Heart left ventricle (tissue), 16 donors: ENCODE measurements at places on chromosomes 6 and 20.

GRCh38 chr6:33990061-33990541, 155.8 kb downstream of the GRM4 start:
- DNase-seq, result no peak

- no peak for DNase-seq
Observed at GRCh38 chr6:33107641-33108040, 31.9 kb downstream of the HLA-DPB1 start.

DNA sequence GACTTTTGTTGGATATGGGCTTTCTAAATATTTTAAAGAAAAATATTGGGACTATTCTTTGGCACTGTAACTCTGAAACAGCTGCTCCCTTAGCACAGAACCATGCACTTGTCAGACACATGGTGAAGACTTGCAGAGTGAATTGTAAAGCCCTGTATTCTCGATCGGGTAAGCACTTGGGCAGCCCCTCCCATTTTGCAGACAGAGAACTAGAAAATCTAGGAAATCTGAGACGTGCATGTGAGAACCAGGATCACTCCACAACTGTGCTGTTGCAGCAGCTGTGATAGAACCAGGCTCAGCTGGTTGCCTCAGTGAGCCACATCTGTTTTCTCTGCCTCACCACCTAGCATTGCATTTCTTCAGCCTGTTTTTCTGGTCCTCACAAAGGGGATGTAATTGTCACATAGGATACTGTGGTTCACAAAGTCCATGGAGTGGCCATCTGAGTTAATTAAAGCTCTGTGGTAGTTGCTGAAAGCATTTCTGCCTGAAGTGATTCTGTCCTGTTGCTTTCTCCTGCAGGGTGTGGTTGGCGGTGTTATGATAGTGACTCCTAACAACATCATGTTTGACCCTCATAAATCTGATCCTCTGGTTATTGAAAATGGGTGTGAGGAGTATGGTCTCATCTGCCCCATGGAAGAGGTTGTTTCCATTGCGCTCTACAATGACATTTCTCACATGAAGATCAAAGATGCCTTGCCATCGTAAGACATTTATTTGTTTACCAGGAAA, 71.8 kb upstream of the HINT3 start:
- DNase-seq, result no peak

GRCh38 chr20:36873498-36874189, 2.3 kb upstream of the TLDC2 start:
- no peak for DNase-seq

DNA sequence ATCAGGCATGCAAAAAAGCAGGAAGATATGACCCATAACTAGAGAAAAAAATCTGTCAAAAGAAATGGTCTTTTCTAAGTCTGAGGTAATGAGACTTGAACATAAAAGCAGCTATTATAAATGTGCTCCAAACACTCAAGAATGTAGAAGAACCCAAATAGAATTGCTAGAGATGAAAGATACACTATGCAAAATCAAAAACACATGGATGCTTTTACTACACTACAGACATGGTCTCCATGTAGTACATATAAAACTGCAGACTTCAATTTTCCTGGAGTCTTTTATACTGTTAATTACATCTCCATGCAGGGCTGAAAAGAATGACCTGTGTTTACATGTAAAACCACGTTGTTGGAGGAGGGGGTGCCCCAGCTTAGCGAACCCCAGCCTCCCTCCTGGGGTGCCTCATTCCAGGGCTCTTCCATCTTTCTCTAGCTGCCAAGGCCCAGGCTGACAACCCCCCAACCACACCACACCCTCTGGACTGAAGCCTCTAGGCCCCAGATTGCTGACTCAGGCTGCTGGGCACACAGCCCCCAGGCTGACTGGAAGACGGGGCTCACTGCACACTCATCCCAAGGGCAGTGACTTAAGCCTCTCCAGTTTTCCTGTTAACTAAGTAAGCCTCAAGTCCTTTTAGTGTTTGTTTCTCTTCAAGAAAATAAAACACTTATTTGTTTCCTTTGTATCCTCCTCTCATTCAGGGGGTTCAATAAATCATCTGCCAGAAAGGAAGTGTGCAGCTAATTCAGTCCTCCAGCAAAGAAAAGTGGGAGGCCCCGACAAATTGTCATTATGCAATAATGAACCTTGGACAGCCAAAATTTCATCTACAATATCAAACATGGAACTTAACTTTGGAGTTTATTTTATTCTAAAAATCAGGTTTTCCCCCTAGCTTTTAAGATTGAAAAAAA, 26.0 kb upstream of the PLAGL1 start:
- DNase-seq, result no peak

DNA sequence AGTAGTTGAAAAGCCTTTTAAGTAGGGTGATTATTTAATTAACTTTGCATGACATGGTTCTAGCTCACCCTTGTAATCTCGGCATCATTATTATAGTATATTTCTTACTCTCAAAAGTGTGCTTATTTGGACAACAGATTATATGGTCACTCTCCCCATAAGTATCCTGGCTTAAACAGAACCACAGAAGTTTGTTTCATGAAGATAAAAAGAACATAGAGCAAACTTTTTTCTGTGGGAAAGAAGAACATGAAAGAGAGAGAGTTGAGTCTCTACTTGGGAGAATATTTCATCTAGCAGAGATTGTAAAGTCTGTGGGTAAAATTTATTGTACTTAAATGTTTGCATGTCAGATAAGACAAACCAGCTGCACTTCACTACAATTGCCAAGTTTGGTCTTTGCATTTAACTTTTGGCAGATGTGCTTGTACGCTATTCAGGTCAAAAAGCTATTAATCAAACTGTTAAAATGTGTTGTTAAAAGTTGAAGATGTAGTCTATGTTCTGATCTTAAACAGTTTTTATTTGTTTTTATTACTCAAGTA, 33.4 kb upstream of the PRIM2 start:
- no peak for DNase-seq

GRCh38 chr6:135877666-135878065, 26.2 kb downstream of the PDE7B start:
- DNase-seq, result no peak

DNA sequence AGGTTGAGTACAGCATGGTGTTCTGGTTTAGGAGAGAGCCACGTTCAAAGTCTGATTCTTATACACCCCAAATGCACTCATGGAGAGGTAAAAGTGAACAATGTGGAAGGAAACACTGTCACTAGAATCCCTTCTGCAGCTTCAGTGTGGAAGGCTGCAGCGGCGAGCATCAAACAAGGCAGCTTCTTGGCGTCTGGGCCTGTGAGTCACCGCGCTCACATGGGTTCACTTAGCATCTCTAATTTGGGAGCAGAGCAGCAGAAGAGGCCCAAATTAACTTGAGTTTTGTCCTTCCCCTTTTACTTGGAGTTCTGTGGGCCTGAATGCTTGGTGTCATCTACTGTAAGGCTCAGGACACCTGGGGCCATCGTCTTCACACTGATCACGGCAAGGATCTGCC, 10.9 kb upstream of the E2F1 start:
- DNase-seq, result peak; percentile 75

GRCh38 chr20:62104791-62105345, 17.4 kb upstream of the LSM14B start:
- no peak for DNase-seq

DNA sequence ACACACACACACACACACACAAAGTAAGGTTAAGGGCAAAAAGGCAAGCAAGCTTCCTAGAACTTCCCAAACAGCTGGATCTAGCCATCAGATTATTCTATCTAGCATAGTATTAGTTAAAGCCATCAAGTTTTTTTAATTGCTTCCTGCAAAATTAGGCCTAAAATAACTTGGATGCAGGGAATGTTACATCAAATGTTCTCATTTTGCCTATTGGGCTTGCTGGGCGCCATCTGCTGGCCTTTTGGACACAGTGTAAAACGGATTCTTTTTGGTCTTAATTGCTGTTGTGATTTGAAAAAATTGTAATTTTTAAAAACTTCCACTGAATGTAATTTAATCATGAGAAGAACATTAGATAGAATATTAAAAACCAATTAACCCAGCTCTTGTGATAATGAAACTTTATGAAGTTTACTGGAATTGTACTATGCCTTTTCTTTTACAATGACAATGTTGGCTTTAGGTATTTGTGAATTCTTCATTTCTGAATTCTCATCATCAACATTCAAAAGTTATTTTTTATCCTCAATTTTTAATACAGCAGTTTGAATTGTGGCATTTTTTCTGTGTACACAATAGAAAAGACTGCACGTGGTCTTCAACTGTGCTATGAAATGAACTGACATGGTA, 6.8 kb downstream of the MKKS start:
- DNase-seq, result peak; percentile 41

DNA sequence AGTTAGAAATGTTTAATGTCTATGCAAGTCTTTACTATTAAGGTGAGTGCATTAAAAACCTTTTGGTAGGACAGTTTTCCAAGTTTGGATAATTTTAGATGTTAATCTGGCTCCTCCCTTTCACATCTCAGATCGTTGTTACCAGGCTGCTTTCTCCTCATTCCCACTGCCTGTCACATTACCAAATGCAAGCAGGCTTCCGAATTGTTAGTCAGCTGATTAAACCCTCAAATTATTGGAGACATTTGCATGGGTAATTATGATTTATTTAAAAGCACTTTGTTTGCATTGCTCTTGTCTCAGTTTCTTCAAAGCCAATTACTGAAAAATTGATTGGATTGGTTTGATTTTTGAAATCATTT, 816.5 kb downstream of the KIF16B start:
- no peak for DNase-seq

GRCh38 chr6:8014947-8015346, 49.2 kb downstream of the BLOC1S5 start:
- DNase-seq, result no peak

- no peak for DNase-seq
Observed at GRCh38 chr6:135210632-135211305, 29.7 kb downstream of the MYB start.

GRCh38 chr6:125968493-125968892, 11.9 kb downstream of the HINT3 start:
- no peak for DNase-seq

GRCh38 chr6:157763129-157763903, 59.7 kb upstream of the SNX9 start:
- DNase-seq, result peak; percentile 45

GRCh38 chr20:32979201-32979998, 24.8 kb downstream of the SUN5 start:
- no peak for DNase-seq

GRCh38 chr6:165081944-165082532, 227.4 kb downstream of the C6orf118 start:
- DNase-seq, result no peak

- no peak for DNase-seq
Observed at GRCh38 chr6:38080360-38080759, 260.8 kb downstream of the ZFAND3 start.

- DNase-seq, result no peak
Observed at GRCh38 chr6:129598244-129599187, 111.5 kb downstream of the ARHGAP18 start.

- no peak for DNase-seq
Observed at GRCh38 chr6:125871365-125871764, 80.6 kb downstream of the NCOA7 start.

DNA sequence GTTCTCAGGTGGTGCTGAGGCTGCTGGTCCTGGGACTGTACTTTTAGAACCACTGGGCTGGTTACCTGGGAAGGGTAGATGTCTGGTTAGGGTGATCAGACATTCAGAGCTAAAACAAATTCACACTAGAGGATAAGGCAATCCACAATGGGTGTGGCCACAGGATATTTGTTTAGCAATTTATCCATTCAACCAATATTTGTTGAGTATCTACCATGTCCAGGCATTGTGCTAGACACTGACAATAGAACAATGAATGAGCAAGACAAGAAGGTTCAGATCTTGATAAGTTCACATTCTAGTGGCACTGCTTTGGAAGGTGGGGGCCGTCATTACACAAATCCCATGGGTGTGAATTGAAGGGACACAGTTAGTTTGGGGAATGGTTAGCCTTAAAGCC, 131.7 kb downstream of the BCAS1 start:
- no peak for DNase-seq

- no peak for DNase-seq
Observed at GRCh38 chr6:75579951-75580350, 21.7 kb upstream of the SENP6 start.

DNA sequence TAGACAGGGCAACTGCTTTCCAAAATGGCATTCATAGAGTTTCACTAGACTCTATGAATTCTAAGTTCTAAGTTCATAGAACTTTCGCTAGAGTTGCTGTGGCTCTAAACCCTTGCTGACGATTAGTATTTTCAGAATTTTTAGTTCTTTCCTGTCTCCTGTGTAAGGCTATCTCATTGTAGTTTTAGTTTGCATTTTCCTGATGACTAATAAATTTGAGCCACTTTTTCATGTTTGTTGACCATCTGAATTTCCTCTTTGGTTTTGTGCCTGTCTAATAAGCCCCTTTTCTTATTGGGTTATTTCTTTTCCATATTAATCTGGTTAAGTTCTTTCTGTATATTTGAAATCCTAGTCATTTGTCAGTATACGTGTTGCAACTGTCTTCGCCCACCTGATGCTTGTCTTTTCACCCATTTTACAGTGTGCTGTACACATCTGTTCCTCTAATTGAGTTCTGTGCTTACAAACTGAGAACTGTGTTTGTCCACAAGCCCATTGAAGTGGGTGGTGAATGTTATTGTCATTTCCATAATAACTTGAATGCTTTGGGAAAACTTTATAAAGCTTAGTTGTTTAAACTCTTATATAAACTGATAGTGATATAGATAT, 177.7 kb upstream of the CDYL start:
- DNase-seq, result no peak

DNA sequence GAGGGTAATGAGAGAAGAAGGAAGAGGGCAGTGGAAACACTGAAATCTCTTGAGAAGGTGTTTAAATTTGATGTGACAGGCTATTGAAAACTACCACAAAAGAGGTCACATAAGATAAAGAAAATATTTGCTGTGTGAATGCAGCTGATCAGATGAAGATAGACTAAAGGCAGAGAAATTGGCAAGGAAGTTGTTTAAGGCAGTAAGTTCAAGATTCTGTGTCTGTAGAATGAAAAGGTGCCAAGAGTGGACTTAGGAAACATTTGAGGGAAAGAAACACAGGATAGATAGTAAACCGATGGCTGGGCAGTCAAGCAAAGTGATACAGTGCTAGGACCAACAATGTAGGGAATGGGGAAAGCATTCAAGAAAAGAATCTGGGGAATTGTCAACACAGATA, 332.3 kb upstream of the MARCKS start:
- DNase-seq, result no peak

GRCh38 chr6:30231067-30231466, 17.9 kb upstream of the TRIM26 start:
- DNase-seq, result no peak

DNA sequence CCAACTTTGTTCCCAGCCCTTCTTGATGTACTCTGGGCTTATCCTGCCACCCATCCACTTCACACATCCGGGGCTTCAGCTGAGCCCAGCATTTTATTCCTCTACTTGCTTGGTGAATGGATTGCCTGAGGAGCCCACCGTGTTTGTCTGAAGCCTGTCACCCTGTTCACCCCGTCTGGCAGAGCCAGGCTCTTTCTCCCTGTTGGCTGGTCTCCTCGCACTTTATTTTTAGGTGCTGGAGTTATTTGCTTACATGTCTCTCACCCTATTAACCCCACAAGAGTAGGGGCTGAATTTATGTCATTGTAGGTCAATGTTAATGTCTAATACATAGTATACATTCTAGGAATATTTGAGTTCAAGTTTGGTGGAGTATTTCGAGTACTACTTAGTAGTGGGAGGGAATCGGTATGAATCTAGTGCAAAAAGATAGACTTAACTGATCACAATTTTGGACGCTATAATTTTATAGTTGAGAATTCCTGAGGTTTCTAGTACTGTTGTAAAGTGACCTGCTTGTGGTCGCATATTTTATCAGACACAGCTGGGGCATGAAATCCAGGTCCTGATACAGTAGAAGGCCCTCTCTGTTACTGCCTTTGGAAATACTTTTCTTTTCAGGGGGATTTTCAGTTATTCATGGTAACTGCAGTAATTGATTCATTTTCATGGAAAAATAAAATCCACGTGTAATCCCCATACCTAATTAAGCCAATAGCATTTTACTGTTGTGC, 10.8 kb downstream of the JARID2 start:
- peak; percentile 37 for DNase-seq
